ENCODE measurements at places on chromosomes 11 and 22.

GRCh38 chr11:40388097-40388818 is 1071.2 kb downstream of the LRRC4C start:
- DNase-seq: no peak

GRCh38 chr11:75014129-75014528 is 25.4 kb downstream of the NEU3 start:
- DNase-seq: no peak

DNA sequence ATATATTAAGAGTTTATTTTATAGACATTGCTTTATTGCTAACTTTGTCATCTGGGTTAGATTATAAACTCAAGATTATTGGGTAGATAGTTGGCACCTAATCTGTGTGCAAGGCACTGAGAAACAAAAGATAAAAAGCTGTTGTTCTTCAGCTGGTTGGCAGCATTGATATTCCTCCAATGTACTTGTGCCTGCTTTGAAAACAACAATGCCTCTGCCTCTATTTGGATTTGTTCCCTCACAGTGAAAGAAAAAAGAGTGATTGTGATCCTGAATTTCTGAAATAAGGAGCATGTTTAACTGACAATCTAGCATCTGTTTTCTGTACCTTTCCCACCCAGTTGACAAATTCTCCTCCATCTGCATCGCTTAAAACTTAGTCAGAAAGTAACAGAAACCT is 98.3 kb downstream of the TYR start:
- DNase-seq: no peak

DNA sequence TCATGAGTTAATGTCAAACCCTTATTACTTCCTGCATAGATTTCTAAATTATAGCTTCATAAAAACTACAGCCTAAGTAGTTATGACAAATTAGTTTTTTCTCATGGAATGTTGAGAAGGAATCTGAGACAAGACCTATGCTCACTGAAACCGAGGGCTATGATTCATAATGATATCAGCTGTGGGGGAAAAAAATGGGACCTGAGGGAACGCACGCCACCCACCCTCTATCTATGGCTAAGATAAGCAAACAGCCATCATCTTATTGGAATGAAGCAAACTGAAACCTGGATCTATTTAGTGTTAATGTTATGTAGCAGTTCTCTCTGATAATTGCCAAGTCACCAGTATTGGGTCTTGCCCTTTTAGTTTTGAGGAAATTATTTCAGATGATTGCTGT is 906.9 kb upstream of the RAG2 start:
- no peak for DNase-seq

GRCh38 chr11:62613291-62613778 is 278 bp downstream of the ROM1 start:
- no peak for DNase-seq

All from germinal center (tissue), 1 donor.